ENCODE measurements at places on chromosomes 7 and 10.

- no peak for DNase-seq
Measured at GRCh38 chr10:131743190-131744151, 157.3 kb upstream of the PPP2R2D start.

GRCh38 chr10:114629083-114629823 lies 28.8 kb downstream of the ABLIM1 start:
- no peak for DNase-seq

DNA sequence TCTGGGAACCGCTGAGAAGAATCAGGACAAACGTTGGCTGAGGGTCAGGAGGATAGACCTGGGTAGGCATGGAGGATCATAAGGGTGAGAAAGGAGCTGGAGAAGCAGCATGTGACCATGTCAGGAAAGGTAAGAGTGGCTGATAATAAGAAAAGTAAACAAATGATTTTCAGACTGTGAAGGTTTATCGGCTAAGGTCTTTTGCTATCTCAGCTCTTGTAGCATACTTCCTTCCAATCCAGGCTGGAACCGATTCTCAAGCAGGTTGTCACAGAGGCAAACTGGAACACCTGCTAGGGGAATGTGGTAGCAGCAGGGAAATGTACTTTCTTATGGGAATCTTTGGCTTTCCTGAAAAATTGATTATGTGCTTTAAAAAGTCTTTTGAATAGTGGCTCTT lies 74.7 kb downstream of the TMEM168 start:
- no peak for DNase-seq

DNA sequence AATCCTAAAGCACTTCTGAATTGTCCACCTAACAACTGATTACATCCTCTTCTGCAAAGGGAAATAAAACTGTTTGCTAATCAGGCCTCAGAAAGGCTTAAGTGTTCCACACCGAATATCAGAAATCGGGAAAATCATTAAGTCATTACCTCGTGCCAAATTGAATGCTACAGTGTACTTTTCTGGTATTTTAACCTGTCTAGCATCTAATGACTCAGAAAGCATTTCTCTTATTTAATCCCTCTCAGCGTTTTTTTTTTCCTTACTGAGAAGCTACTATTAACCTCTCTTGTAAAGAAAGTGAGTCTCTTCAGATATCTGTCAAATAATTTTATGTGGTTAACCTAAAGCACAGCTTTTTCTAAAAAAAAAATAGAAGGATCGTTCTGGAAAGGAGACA lies 28.6 kb downstream of the VIM start:
- no peak for DNase-seq

GRCh38 chr10:69885379-69886013 lies 83.8 kb downstream of the COL13A1 start:
- no peak for DNase-seq

- DNase-seq: peak; percentile 9
Measured at GRCh38 chr7:108497082-108497725, 28.7 kb downstream of the PNPLA8 start.

DNA sequence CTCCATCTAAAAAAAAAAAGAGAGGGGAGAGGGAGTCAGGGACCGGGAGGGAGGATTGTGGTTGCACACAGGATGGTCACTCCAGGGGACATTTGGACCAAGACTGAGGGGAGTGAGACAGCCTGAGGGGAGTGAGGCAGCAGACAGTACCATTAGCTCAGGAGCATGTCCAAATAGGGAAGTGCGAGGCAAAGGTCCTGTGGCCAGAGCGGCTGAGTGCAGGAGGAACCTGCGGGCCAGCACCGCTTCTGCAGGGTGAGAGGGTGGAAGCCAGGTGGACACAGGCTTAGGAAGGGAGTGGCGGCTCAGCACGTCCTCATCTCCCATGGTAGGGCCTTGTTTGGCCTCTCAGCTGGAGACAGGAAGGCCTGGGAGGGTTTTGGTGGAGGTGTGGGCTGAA lies 48.9 kb upstream of the PFKFB3 start:
- DNase-seq: no peak

DNA sequence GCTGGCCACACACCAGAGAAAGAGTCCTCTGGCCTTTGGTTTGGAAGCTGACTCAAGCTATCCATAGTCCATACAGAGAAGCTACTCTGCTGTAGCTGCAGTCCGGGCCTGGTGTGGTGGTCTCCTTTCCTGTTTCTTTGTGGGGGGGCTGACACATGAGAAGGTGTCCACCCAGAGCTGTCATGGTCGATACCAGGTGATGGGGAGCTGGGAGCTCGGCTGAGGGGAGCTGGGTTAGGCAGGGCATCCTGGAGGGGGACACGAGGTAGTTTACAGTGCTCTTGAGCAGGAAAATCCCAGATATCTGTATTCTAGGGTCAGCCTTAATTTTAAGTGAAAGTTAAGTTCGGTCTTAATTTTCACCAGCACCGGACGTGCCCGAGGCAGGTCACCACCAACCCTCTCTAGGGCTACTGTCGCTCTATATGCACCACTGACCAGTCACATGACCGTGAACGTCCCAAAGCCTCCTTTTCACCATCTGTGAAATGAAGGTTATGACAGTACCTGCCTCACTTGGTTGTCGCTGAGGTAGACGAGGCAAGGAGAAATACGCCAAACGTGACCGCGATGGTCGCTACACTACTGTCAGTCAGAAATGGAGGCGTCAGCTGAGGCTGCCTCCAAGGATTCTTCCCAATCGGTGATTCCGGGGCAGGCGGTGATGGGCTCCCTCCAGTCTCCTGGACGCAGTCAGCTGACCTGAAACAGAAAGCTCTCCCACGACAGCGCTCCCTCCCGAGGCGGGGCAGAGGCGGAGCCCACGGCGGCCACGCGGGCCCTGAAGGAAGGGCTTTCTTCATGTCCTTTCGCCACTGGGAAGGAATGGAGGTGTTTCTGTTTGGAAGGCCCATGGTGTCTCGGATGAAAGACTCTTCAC lies 69.4 kb upstream of the SHH start:
- no peak for DNase-seq

DNA sequence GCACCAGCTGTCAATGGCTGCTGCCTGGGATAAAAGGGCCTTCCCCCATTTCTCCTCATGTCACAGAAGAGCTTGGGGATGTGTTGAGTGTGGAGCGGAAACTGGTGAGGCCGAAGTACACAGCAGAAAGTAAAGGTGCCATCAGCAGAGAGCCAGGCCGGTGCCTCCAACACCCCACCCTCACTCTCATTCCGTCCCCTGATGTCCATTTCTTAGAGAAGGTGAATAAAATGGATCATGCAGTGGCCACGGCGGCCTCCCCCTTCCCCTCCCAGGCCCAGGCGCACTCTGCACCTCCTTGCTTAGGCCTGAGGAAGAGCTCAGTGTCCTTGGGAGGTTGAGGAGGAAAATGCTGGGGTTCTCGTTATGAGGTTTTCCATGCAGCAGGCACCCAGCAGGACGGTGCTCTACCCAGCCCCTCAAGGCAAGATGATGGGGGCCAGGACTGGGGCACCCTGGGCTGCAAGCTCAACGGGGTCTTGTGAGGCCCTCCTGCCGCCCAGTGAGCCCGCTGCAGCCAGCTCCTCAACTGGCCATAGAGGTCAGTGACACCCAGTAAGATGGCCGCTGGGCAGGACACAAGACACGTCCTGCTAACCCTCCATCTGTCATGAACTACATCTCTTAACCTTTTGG lies 163.9 kb downstream of the ADARB2 start:
- no peak for DNase-seq

- no peak for DNase-seq
Measured at GRCh38 chr7:4726566-4726965, 44.5 kb downstream of the FOXK1 start.

GRCh38 chr7:107037717-107038603 lies 6.5 kb upstream of the PRKAR2B start:
- DNase-seq: no peak

- no peak for DNase-seq
Measured at GRCh38 chr10:97509120-97509680, 10.5 kb downstream of the UBTD1 start.

GRCh38 chr7:68187532-68187931 lies 1190.9 kb downstream of the TYW1 start:
- peak; percentile 37 for DNase-seq

DNA sequence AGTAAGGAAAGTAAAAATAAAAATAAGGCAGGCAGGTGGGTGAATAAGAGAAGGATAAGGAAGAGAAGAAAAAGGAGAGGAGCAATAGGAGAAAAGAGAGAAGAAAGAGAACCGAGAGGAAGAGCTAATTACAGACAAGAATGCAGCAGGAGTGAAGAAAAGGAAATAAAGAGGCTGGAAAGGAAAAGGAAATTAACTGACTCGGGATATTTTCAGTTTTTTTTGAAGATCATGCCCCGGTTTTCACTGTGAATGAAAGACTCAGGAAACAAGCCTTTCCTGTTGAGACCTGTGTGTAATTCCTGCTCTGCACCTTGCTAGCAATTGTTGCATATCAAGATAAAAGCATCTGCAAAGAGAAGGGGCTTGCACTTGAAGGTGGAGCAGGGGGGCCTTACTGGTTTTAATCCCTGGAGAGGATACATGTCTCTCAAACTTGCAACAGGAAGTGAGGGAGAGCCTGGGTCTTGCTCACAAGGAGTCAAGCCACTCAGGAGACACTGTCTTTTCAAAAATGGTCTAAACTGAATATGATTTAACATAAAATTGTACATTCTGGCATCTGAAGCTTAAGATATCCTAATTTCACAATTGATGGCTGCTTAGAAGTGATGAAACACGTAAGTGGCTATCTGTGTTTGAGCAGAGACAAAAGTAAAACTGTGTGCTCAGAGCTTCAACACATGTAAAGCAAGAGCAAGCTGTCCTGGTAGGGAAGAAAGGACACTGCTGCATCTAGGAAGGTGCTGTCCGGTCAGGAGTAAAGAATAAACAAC lies 157.6 kb downstream of the FAM107B start:
- no peak for DNase-seq

GRCh38 chr10:13505052-13505680 lies 23.6 kb downstream of the BEND7 start:
- no peak for DNase-seq

DNA sequence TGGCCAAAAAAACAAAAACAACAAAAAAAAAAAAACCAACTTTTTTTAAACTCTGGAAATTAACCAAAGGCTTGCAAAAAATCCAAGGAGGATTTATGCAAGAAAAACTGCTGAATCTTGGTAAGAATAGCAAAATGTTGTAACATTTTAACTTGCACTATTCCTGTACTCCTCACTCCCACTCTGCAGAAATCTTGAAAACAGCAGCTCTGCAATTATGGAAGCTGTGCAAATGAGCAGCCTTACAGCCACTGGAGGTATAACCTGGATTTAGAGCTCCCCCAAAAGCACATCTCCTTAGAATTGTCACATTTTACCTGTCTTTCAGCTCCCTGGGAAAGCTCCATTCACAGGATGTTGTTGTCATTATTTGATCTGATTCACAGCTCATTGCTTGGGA lies 41.8 kb upstream of the LRGUK start:
- DNase-seq: no peak

GRCh38 chr7:152173372-152174070 lies 148.0 kb downstream of the GALNT11 start:
- no peak for DNase-seq

- no peak for DNase-seq
Measured at GRCh38 chr7:37367010-37367409, 81.7 kb downstream of the ELMO1 start.
